ENCODE measurements at places on chromosomes 1 and 21.

DNA sequence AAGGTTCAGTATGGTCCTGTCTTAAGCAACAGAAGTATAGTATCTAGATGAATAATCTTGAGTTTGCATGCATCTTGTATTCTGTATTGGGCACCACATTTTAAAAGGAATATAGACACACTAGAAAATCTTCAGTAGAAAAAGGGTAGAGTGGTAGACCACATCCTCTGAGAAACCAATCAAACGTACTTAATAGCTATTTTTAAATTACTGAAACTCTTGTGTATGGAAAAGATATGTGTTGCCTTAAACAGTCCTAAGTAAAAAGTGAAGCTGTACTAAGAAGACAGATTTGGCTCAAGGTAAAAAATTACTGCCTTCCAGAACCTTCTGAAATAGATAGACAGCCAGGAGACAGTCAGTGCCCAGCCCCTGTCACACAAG, 3.1 kb downstream of the CTXND2 start:
- DNase-seq = no peak

DNA sequence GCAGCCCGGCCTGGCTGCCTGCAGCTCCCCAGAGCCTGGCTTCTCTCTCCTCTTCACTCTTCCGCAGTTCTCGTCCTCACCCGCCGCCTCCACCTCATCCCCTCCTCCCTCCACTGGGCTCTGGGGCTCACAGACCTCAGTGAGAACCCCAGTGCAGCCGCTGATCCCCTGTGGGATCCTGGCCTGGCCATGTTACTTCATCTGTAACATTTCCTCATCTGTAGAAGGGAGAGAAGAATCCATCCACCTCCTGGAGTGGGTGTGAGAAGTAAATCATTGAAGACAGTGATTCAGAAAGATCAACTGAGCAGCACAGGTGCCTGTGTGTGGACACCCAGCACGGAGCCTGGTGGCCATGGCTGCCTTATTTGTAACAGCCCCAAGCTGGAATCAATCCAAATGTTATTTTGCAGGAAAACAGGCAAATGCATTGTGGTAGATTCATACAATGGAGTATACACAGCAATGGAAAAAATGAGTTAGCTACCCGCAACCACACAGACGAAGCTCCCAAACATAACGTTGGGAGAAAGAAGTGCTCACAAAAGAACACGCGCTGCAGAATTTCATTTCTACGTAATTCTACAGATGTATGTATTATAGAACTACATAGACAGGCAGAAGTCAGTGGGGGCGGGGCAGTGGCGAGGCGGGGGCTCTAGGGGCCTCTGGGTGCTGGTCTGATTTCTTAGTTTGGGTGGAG, 8.7 kb downstream of the LAPTM5 start:
- DNase-seq = no peak

DNA sequence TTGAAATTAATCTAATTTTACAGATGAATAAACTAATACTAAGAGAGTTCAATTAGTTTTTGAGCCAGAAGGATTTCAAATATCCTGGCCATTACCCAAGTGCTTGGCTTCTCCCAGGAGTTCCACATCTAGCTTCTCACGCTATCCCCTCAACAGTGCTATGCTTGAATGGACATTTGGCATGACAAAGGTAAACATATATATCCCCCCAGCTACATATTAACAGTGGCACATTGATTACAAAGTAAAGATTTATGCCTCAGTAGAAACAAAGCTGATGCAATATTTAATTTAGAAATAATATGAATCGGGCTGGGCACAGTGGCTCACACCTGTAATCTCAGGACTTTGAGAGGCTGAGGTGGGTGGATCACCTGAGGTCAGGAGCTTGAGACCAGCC, 434.6 kb upstream of the PRMT6 start:
- peak; percentile 56 for DNase-seq

- DNase-seq = no peak
These were observed 17.3 kb upstream of the SELENON start for GRCh38 chr1:25782608-25783201.

DNA sequence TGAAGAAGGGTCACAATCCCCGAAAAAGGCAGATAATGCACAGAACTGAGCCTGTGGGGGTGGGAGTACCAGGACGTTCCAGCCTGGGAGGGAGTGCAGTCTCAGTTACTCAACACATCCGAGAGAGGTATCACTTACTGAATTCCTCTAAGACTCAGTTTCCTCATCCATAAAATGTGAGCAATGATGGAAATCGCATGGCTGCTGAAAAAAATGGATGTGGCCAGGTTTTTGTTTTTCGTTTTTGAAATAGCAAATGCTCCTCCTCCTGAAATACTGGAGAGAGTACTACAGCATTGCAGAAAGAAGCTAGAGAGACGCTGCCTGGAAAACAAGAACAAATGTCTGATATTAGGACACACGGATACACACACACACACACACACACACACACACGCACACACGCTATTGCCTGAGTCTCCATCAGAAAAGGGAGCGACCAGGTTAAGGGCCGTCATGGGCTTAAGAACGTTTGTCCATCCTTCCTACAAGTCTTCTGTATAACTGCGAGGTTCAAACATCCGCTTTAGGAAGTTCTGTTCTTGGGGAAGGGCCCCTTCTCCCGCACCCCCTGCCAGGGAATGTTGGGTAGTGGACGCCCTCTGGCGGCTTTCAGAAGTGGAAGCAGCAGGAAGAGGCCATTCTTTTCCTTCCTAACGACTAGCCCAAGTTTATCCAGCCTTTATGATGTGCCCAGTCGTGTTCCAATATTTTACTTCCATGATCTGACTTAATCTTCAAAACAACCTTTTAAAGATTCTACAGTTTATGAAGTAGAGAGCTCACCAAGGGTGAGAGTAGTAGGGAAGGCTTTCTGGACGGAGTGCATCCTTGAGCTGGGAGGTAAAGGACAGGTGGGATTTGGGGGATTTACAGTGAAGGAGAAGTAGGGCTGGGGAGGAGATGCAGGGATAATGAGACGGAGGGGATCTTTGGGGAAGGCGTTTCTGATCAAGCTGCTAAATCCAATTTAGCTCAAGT, 699 bp upstream of the NES start:
- DNase-seq = peak; percentile 49

- peak; percentile 67 for DNase-seq
These were observed 40.7 kb downstream of the NME7 start for GRCh38 chr1:169326956-169327268.

DNA sequence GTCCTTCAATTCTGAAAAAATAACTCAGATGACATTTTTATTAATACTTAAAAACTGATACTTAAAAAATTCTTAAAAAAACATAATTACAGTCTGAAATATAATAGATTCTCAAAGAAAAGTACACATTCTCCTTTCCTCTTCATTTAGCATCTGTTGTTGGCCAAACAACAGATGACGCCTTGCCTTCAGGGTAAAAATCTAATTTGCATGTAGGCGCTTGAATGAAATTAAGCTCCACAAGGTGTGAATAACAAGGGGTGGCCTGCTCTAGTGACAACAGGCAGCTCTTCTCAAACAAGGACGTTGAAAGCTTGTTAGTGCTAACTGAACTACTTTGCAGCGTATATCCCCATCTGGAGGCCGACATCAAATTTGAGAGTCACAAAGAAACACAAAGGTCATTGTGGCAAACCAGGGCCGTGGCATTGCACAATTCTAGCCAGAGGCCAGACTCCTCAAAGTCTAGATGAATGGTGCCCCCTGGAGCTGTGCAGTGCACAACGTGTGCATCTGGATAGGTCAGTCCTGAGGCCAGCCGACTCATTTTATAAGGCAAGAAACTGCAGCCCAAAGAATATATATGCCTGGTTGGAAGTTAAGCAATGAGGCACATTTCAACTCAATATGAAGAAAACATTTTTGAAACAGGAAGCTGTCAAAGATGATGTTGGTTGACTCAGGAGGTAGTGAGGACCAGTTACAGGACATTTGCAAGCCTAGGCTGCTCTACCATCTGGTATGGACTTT, 459.2 kb upstream of the RUNX1 start:
- peak; percentile 10 for DNase-seq

GRCh38 chr1:43447891-43448708, 5.6 kb downstream of the HYI start:
- peak; percentile 13 for DNase-seq

DNA sequence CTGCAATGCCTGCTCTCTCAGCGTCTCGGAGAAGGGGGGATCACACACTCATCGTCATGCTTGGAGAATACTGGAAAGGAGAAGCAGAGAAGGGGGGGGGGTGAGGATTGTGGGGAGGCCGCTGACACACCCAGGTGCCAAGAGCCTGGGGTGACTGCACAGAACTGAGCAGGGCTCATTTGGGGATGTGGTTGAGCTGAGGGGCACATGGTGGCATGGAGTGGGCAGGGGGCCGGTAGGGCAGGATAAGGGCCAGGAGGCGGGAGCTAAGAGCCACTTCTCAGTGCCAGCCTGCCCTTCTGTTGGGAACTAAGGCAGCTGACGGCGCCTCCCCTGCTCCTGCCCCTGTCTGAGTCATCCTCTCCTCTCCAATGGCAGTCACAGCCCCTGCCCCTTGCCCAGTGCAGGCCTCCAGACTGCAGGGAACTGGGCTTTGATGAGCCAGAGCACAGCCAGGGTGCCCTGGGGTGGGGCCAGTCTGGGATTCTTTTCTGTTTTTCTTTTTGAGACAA, 27.2 kb downstream of the MRPL37 start:
- peak; percentile 92 for DNase-seq

DNA sequence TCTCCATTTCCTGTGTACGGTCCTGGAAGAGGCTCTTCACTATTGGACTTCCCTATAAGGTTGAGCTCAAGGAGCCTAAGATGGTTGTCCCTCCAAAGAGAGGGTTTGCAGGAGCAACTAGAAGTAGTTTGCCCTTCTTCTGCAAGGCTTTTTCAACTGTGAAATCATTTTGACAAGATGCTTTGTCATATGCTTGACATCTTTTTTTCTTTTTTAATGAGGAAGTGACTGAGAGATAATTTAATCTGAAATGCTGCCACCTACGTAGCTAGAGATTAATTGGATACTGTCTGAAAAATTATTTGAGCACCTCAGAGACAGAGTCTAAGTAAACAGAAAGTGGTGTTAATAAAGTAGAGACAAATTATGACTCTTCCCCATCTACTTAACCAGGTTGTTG, 97.0 kb downstream of the CHRM3 start:
- DNase-seq = no peak

- no peak for DNase-seq
These were observed 86.2 kb downstream of the LBR start for GRCh38 chr1:225341642-225342041.

DNA sequence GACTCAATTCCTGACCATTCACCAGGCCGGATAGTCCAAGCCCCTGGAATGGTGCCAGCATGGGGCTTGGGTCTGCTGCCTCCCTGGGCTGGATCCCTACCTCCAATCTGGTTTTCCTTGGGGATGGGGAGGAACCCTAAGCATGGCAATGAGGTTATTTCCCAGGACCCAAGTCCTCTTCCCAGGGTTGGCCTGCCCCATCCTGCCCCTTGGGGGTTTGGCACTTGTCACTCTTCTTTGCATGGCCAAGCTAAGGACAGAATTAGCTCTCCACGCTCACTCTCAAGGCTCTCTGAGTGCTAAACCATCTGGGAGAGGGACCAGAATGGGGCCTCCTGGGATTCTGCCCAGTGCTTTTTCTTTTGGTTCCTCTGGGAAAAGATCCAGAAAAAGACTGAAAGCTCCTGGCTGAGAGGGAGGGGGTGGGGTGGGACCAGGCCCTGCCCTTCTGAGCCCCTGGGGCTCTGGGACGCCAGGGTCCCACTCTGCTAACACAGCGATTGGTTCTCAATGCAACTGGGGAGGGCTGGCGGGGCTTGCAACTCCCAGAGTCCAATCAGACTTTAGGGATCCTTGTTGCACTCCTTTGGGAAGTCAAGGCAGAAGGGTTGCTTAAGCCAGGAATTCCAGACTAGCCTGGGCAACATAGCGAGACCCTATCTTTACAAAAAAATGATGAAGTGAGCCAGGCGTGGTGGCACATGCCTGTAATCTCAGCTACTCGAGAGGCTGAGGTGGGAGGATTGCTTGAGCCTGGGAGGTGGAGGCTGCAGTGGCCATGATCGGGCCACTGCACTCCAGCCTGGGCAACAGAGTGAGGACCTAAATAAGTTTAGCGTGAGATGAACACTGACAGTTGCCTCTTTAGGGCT, 52.7 kb downstream of the DHRS3 start:
- DNase-seq = no peak

DNA sequence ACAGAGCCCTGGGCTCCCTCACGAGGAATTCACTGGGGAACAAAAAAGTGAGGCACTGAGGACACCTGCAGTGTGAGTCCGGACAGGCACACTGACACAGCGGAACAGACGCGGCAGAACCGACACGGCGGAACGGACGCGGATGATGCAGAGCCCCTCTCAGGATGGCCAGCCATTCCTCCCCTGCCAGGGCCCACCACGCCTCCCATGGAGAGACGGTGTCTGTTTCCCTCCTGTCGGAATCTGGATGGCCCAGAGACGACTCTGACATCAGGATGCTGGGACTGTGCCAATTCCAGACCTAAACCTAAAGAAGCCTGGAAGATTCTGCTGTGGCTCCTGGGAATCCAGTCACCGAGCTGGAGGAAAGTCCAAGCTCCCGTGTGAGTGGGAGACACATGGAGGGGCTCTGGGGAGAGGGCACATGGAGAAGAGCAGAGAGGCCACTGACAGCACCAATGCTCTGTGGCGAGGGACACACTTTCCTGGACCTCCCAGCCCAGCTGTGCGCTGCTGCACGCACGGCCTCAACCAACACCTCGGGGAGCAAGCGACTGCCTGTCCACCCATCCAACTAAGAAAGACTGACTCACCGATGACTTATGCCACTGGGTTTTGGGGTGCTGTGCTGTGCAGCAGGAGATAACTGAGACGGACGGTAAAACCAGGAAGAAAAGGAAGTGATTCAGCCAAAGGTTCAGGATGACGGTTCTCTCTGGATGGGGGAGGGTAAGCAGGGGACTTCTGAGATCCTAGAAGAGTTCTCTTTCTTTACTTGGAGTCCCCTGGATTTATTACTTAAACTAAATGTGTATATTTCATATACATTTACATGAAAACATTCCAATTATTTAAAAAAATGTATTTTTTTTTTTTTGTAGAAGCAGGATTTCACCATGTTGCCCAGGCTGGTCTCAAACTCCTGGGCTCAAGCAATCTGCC, 23.3 kb downstream of the ZBTB17 start:
- DNase-seq = peak; percentile 99

DNA sequence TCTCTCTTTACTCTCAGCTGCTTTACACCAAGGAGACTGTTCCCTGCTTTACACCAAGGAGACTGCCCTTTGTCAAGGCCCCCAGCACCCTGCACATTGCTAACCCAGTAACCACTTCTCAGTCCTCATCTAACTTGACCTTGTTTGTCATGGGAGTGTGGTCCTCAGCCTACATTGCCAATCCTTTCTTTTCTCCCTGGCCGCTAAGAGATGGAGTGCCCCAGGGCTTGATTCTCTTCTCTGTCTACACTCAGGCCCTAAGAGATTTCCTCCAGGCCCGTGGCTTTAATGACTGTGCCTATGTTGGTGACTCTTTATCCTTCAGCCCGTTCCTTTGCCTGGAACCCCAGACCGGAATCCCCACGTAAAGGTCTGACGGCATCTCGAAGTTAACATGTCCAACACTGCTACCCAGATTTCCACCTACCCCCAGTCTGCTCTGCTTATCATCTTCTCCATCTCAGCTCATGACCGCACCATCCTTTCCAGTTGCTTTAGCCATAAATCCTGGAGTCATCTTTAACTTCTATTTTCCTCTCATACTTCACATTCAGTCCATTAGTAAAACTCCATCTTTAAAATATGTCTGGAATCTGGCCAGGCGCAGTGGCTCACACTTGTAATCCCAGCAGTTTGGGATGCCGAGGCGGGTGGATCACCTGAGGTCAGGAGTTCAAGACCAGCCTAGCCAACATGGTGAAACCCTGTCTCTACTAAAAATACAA, 9.5 kb upstream of the SEMA4A start:
- no peak for DNase-seq

Measured in RCC 7860 (cell line).